Osteoblast (primary cell): ENCODE measurements at places on chromosomes 1 and 21.

GRCh38 chr1:210364479-210364878, 35.8 kb downstream of the HHAT start:
- DNase-seq: no peak

GRCh38 chr1:39287541-39287940, 83.0 kb downstream of the MACF1 start:
- DNase-seq: no peak

- DNase-seq: no peak
Measured at GRCh38 chr1:219659005-219659600, 46.2 kb upstream of the ZC3H11B start.

DNA sequence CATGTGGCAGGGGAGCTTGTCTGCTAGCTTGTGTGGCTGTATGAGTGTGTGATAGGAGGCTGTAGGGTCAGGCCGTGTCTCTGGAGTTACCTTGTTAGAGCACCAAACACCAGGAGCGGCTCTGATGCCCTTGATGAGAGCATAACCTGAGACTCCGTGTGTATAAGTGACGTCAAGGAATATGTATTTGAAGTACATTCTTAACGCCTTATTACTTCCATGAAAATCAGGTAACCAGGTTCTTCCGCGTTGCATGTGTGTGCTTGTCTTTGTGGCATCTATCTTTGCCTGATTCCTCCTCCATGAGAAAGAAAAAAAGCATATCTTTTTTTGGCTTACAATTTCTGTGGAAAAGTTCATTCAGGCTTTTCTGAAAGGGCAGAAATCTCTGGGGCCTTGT, 4.6 kb downstream of the OLFML3 start:
- no peak for DNase-seq

GRCh38 chr21:41933313-41934079, 20.3 kb downstream of the C2CD2 start:
- peak; percentile 73 for DNase-seq

DNA sequence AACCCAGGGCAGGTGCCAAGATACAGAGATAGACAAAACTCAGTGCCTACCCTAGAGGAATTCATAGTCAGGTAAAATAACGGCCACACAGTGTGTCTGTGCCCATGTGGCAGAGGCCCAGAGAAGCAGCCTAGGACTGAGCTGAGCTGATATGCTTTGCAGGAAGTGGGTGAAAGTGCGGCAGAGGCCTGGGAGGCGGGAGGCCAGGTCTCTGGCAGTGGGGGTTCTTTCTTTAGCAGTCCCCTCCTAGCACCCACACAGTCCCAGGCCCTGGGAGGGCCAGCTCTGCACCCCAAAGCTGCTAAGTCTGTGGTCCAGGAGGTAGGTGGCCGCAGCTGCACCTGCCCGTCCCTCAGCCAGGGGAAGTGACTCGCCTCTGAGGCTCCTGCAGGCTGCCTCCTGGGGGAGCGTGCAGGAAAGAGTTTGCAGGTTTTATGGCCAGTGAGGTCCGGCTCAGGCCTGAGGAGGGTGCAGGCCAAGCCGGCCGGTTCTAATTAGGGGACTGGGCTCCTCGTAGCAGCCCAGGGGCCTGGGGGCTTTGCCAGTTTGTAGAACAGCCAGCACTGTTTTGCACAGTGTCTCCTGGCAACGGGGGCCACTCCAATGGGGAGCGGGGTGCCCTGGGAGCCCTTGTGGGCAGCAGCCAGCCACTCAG, 107.9 kb downstream of the SPSB1 start:
- DNase-seq: peak; percentile 77

DNA sequence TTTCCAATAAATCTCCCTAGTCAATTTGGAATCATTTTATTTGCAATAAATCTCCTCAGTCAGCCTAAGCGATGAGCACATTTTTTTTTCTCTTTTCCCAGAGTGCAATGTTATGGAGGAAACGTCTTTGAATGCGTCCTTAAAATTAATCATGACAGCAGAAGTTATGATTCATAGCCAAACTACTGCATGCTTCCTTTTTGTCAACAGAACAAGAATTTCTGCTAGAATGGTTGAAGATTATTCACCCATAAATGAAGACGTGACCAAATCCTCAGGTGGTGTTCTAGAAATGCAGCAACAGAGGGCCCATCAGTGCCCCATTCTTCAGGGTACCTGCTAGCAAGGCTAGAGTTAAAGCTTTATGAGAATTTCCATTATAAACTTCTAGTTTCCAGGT, 407.9 kb upstream of the PKN2 start:
- peak; percentile 43 for DNase-seq

DNA sequence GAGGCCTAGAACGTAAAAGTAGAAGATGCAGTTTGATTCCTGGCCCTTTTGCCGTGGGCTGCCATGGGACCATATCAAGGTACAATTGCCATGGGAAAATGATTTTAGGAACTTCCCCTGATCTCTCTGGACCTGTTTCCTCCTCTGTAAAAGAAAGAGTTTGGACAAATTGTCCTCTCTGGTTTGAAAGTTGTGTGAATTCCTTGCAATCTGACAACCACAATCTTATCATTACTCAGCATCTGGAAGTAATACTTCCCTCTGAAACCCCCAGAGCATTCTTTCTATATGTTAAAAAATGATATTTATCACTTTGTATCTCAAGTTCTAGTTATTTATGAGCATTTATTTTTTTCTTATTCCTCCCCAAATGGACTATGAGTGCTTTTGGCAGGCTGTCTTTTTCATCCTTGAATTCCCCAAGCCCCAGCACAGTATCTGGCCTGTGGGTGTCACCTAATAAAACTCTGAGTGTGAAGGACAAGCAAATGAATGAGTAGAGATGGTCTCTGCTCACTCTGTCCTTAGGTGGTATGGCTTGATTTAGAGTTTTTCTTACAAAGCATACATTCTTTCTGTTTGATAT, 181.1 kb downstream of the DYRK1A start:
- peak; percentile 64 for DNase-seq

GRCh38 chr21:16330082-16330907, 600.5 kb downstream of the USP25 start:
- DNase-seq: peak; percentile 56

DNA sequence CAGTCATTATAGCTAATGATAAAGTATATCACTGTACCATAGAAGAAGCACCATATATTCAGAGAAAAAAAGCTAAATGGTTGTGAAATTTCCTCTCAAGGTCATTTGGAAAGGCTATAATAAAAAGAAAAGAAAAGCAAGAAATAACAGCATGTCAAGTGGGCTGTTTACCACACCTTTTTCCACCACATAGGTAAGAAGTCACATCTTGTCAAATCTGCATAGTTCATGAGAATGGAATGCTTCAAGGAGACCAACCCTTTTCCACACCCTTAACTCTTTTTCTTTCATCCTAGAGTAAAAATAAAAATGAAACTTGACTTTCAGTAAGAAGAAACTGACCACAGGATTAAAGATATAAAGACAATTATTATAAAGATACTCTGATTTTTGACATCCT, 91.2 kb downstream of the ATP6V1G3 start:
- no peak for DNase-seq

DNA sequence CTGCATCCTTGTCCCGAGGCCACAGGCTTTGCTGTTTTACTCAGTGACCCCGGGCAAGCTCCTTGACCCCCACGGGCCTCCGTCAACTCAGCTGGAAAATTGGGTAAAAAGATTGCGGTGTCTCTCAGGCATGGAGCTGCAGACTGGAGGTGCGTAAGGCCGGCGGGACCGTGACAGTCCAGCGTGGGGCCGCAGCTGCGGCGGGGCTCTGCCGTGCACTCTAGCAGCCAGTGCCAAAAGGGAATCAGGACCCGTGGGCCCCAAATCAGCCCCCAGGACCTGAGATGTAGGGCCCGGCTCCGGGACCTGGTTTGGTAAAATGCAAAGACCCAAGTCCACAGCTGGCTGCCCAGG, 158.3 kb downstream of the PRDM16 start:
- DNase-seq: peak; percentile 87

DNA sequence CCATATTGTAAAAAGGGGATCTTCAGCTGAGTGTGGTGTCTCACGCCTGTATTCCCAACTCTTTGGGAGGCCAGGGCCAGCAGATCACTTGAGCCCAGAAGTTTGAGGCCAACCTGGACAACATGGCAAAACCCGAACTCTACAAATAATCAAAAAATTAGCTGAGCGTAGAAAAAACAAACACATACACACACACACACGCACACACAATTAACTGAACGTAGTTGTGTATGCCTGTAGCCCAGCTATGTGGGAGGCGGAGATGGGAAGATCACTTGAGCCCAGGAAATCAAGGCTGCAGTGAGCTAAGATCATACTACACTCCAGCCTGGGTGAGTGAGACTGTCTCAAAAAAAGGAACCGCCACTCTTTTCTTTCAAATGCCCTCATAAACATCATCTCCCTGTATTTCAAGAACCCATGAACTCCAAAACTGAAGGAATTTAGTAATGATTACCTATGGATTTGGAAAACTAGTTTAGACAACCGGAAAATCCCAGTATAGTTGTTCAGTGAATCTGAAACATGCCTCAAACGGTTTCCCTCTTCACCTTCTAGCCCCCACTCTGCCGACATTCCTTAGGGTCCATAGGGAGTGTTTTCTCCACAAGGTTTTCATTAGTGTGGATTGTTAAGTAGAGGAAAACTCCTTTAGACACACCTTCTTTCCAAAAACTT, 4.5 kb downstream of the TXNIP start:
- no peak for DNase-seq

DNA sequence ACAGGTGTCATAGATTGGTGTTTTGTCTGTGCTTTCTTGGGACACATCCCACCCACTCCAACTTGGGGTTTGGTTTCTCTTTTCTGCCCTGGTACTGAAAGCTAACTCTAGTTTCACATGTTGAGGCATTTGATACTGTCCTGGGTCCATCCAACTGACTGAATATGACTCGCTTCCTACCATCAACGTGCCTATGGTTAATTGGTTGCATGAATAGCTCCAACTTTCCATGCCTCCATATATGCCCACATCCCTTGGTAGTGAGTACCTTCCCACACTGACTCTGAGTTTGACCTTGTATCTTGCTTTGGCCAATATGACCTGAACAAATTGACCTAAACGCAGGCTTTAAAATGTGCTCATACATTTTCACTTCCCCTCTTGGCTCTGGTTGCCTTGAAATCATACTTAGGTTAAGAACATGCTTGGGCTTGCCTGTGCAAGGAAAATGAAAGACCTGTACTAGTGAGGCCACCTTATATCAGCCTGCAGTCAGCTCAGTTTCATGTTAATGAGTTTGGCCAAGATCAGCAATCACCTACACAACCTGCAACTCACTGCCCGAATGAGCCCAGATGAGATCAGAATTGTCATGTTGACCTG, 81.0 kb upstream of the KCNK2 start:
- no peak for DNase-seq

DNA sequence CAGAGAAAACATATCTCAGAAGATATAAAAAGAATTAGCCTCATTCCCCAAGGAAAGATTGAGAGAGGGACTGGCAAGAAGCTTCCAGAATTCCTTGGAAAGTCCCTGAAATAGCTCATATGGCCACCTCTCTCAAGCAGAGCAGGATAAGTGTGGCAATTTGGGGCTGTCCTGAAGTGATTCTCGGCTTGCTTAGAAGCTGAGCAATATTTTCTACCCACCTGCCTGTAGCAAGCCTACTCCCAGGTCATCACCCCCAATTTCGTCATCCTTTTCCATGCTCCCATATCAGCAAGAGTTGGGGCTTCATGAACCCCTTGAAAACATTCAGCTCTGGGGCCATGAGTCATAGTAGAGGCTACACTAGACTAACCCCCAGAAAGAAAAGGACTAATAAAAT, 131.5 kb downstream of the PLPP3 start:
- no peak for DNase-seq

GRCh38 chr1:234933475-234933874, 195.2 kb downstream of the TOMM20 start:
- DNase-seq: peak; percentile 87

DNA sequence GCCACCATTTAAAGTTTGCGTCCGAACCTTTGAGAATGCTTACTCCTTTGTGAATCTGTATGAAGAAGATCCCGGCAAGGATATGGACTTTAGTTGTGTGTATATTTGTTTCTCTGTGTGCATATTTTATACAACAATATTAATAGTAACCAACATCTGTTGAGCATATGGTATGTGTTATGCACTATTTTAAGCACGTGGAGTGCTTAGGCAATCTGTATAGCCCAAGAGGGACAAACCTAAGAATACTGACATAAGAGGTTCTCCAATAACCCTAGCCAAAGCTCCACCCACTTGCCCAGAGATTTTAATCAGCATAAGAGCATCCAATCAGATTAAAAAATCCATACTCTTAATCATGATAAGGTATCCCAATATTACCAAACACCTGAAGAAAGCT, 92.7 kb downstream of the MAB21L3 start:
- DNase-seq: no peak

DNA sequence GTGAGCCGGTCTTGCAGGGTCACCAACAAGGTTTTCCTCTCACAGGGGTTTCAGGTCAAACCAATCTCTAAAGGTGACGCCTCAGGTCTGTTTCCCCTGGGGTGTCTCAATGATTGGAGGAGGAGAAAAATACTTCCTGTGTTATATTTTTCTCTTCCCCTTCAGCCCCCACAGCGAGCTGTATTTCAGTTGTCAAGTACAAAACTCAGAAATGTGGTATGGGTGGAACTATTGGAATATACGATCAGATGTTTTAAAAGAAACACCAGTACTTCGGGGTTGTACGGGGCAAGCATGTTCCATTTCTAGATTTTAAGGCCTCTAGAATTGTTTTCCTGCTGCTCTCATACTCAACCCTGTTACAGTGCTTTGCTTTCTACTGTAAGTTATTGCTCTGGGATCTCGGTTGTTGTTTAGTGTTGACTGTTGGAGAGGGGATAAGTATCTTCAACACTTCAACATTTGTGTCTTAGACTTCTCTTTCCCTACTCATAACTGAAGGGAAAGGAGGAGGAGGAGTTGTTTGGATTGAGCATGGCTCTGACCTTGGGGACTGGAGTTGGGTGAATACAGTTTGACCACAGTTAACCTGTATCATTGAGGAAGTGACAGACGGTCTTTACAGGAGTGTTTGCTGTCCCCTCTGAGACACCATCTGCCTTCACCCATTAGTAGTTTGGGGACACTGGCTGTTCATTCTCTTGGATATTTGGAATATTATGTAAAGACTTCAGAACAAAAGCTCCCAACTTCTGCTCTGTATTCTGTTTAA, 2.0 kb downstream of the MAPKAPK2 start:
- peak; percentile 86 for DNase-seq

- peak; percentile 69 for DNase-seq
Measured at GRCh38 chr1:147171399-147172167, 687 bp downstream of the PRKAB2 start.

DNA sequence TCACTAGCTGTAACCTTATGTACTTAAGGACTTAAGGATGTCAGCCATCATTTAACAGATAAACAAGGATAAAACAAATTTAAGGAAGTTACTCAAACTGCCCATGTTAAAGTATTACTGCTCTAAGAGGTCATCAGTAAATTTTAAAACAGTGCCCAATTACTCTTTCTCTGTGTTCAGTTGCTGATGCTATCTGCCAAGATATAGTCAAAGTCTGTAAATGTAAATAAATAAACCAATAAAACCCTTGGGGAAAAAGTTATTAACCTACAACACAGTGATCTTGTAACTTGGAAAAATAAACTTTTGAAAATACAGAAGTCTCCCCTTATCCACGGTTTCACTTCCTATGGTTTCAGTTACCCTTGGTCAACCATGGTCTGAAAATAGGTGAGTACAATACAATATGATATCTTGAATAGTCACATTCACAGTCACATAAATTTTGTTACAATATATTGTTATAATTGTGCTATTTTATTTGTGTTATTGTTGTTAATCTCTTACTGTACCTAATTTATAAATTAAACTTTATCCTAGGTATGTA, 501.8 kb downstream of the LMO4 start:
- DNase-seq: no peak
